ENCODE measurements at places on chromosomes 1 and 21.

DNA sequence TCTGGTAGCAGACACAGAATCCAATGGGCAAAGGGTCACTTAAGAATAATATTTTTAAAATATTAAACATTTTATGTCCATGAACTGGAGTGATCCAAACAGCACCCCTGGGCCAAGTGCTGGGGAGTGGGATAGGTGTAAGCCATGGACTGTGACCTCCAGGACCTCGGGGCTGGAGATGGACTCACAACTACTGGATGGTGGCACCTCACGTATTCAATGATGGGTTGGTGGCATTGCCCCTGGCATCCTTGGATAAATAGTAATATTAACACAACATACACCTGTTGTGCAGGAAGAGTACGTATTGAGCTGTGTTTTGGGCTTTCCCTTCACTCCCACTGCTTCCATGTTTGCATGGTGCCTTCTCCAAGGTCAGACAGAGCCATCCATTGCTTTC is 39.3 kb upstream of the TENT5C start:
- no peak overlapping the region for H3K4me3 ChIP-seq
- no peak overlapping the region for H3K27ac ChIP-seq
- no peaks in the 10 kb centered on the region for H3K36me3 ChIP-seq
- no peak for DNase-seq

DNA sequence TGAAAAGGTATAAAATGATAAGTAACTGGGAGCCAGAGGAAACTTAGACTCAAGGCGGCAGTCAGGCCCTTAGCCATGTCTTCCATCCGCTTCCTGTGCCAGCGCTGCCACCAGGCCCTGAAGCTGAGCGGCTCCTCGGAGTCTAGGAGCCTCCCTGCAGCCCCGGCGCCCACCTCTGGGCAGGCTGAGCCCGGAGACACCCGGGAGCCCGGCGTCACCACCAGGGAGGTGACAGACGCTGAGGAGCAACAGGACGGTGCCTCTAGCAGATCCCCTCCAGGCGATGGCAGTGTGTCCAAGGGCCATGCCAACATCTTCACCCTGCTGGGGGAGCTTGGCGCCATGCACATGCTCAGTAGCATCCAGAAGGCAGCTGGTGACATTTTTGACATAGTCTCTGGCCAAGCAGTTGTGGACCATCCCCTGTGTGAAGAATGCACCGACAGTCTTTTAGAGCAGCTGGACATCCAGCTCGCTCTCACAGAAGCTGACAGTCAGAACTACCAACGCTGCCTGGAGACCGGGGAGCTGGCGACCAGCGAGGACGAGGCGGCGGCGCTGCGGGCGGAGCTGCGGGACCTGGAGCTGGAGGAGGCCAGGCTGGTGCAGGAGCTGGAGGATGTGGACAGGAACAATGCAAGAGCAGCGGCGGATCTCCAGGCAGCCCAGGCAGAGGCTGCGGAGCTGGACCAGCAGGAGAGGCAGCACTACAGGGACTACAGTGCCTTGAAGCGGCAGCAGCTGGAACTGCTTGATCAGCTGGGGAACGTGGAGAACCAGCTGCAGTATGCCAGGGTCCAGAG is at the start of gene BECN2:
TSS of gene BECN2 (plus strand) at position 76 of the 803 bp plus-strand sequence. CDS start at position 76, 0 bp downstream.
- H3K27me3 ChIP-seq: no peaks in the 10 kb centered on the region
- no peaks in the 10 kb centered on the region for H3K4me1 ChIP-seq
- no peak within 1 kb of the TSS for H3K4me3 ChIP-seq

GRCh38 chr1:3029481-3029961 is 8.3 kb downstream of the ACTRT2 start:
- H3K4me3 ChIP-seq: no peak overlapping the region
- H3K27me3 ChIP-seq: no peaks in the 10 kb centered on the region
- DNase-seq: no peak
- H3K4me1 ChIP-seq: peaks cover 29% of the 10 kb centered on the region
- H3K36me3 ChIP-seq: no peaks in the 10 kb centered on the region
- H3K27ac ChIP-seq: no peak overlapping the region

GRCh38 chr1:64318428-64318827 is 115.0 kb downstream of the UBE2U start:
- no peaks in the 10 kb centered on the region for H3K4me1 ChIP-seq
- no peaks in the 10 kb centered on the region for H3K36me3 ChIP-seq
- no peaks in the 10 kb centered on the region for H3K27me3 ChIP-seq
- no peak overlapping the region for H3K4me3 ChIP-seq
- H3K27ac ChIP-seq: no peak overlapping the region

GRCh38 chr1:34066166-34066565 is 98.9 kb downstream of the CSMD2 start:
- H3K4me3 ChIP-seq: no peak overlapping the region
- H3K36me3 ChIP-seq: no peaks in the 10 kb centered on the region
- H3K27ac ChIP-seq: no peak overlapping the region
- H3K4me1 ChIP-seq: no peaks in the 10 kb centered on the region

DNA sequence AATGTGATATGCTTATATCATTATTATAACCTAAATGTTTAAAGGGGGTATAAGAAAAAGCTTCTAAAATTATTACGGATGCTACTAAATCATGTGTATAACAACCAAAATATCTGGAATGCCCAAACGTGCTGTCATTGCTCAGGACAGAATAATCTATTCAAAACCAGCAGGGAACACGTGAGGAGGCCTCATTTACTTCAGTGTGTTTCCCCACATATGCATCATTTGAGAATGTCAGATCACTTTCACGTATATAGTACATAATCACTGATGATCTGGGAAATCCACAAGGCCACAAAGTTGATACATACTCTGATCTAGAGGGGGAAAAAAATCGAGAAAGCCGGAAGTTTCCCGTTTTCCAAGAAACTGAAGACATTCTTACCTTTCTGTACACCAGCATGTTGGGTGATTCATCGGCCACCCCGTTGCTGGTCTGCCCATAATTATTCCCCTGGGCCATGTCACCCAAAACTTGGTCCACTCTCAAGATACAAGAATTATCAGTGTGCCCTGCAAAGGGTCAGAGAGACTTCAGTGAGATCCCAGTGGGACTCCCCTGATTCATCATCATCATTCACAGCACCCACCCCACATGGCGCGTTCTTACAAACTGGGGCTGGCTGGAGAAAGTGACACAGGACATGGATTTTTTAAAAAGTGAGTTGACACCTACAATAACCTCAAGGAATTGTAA is 1.5 kb downstream of the RGS7 start:
- no peaks in the 10 kb centered on the region for H3K4me1 ChIP-seq
- H3K4me3 ChIP-seq: no peak overlapping the region
- H3K27me3 ChIP-seq: peaks cover 4% of the 10 kb centered on the region
- no peaks in the 10 kb centered on the region for H3K36me3 ChIP-seq
- no peak overlapping the region for H3K27ac ChIP-seq

GRCh38 chr1:197394831-197395608 is 127.0 kb downstream of the CRB1 start:
- no peaks in the 10 kb centered on the region for H3K36me3 ChIP-seq
- H3K4me3 ChIP-seq: no peak overlapping the region
- peaks cover 32% of the 10 kb centered on the region for H3K4me1 ChIP-seq
- no peak overlapping the region for H3K27ac ChIP-seq

GRCh38 chr1:228151180-228151925 is 1.6 kb downstream of the GJC2 start:
- no peak for DNase-seq
- H3K27ac ChIP-seq: no peak overlapping the region
- no peaks in the 10 kb centered on the region for H3K36me3 ChIP-seq
- H3K4me1 ChIP-seq: peaks cover 7% of the 10 kb centered on the region

- no peak for DNase-seq
- H3K36me3 ChIP-seq: no peaks in the 10 kb centered on the region
- H3K27me3 ChIP-seq: no peaks in the 10 kb centered on the region
- H3K4me1 ChIP-seq: peaks cover 22% of the 10 kb centered on the region
- H3K4me3 ChIP-seq: no peak overlapping the region
Measured at GRCh38 chr1:235952950-235953615, 86.4 kb upstream of the LYST start.

GRCh38 chr21:39599191-39599970 is 13.4 kb upstream of the B3GALT5 start:
- no peaks in the 10 kb centered on the region for H3K36me3 ChIP-seq
- DNase-seq: no peak
- H3K27me3 ChIP-seq: peaks cover 10% of the 10 kb centered on the region

DNA sequence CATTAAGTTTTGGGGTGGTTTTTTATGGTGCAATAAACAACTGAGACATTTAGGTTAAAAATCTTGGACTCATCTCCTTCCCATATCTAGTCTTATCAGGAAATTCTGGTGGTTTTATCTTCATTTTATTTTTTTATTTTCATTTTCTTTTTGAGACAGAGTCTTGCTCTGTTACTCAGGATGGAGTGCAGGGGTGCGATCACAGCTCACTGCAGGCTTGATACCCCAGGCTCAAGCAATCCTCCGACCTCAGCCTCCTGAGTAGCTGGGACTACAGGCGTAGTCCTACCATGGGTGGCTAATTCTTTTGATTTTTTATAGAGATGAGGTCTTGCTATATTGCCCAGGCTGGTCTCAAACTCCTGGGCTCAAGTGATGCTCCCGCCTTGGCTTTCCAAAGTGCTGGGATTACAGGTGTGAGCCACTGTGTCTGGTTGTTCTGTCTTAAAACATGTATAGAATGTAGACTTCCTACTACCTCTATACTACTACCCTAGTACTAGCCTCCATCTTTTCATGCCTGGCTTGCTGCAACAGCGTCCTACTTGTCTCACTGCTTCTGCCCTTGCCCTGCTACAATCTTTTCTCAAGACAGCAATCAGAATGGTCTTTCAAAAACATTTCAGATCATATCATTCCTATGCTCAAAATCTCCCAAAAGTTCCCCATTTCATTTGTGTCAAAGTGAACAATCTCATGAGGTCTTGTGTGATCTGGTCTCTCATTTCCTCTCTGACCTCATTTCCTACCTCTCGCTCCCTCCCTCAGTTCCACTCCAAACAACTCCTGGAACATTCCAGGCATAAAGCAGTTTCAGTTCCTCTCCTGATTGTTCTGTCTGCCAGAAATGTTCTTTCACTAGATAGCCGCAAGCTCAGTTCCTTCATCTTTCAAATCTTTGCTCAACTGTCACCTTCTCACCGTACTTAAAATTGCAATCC is 5.9 kb upstream of the FCGR2A start:
- DNase-seq: no peak
- H3K27me3 ChIP-seq: no peaks in the 10 kb centered on the region
- H3K4me3 ChIP-seq: no peak overlapping the region
- no peaks in the 10 kb centered on the region for H3K36me3 ChIP-seq

- no peaks in the 10 kb centered on the region for H3K27me3 ChIP-seq
- H3K27ac ChIP-seq: no peak overlapping the region
- no peak for DNase-seq
- no peaks in the 10 kb centered on the region for H3K4me1 ChIP-seq
- no peaks in the 10 kb centered on the region for H3K36me3 ChIP-seq
Measured at GRCh38 chr21:28496517-28496916, 496.2 kb downstream of the LTN1 start.

- peaks cover 11% of the 10 kb centered on the region for H3K4me1 ChIP-seq
- no peaks in the 10 kb centered on the region for H3K36me3 ChIP-seq
- peak; percentile 53 for DNase-seq
- no peak overlapping the region for H3K27ac ChIP-seq
Measured at GRCh38 chr1:210446479-210446878, 117.8 kb downstream of the HHAT start.

- H3K36me3 ChIP-seq: no peaks in the 10 kb centered on the region
- no peak overlapping the region for H3K4me3 ChIP-seq
- no peak for DNase-seq
- H3K27ac ChIP-seq: no peak overlapping the region
- H3K27me3 ChIP-seq: no peaks in the 10 kb centered on the region
Measured at GRCh38 chr1:211781260-211781659, 49.3 kb downstream of the LPGAT1 start.

- H3K36me3 ChIP-seq: peaks cover 4% of the 10 kb centered on the region
- H3K4me3 ChIP-seq: no peak overlapping the region
- no peak overlapping the region for H3K27ac ChIP-seq
- H3K4me1 ChIP-seq: peaks cover 25% of the 10 kb centered on the region
Measured at GRCh38 chr1:25712299-25712970, 87.6 kb upstream of the SELENON start.

- H3K27ac ChIP-seq: no peak overlapping the region
- no peaks in the 10 kb centered on the region for H3K27me3 ChIP-seq
- H3K4me1 ChIP-seq: peaks cover 14% of the 10 kb centered on the region
- peaks cover 2% of the 10 kb centered on the region for H3K36me3 ChIP-seq
- no peak for DNase-seq
Measured at GRCh38 chr1:33123266-33123665, 42.3 kb downstream of the AZIN2 start.

- H3K27ac ChIP-seq: no peak overlapping the region
- no peaks in the 10 kb centered on the region for H3K36me3 ChIP-seq
- H3K4me3 ChIP-seq: no peak overlapping the region
- no peaks in the 10 kb centered on the region for H3K4me1 ChIP-seq
- no peaks in the 10 kb centered on the region for H3K27me3 ChIP-seq
- no peak for DNase-seq
Measured at GRCh38 chr1:237562242-237562823, 328.4 kb downstream of the ZP4 start.

DNA sequence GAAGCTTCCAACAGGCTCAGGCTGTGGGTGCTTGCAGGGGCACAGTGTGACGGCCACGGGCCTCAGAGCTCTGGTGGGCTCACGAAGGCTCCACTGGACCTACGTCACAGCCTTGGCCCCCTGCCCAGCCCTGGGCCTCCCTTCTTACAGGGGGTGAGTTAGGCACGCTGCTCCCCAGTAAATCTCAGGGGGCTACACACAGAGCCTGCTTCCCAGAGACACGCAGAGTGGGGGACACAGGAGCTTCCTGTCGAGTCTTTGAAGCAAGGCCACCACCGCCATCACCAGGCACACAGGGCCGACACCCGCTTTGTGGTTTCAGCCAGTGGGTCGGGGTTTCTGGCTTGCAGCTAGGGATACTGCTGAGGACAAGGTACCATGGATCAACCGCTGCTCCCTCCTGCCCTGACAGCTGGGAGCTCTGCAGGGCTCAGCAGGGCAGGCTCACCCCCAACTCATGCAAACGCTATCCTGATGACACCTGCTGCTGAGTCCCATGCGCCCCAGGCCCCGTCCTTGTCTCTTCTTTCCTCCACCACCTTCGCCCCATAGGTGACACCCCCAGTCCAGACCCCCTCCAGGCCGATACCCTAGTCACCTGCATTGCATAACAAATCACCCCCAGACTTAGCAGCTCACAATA is 5.5 kb upstream of the CFAP410 start:
- no peak for DNase-seq
- H3K27me3 ChIP-seq: peaks cover 27% of the 10 kb centered on the region

- peak overlapping the region; percentile 96 for H3K4me3 ChIP-seq
- no peak overlapping the region for H3K27ac ChIP-seq
- no peak for DNase-seq
- H3K36me3 ChIP-seq: no peaks in the 10 kb centered on the region
- peaks cover 14% of the 10 kb centered on the region for H3K4me1 ChIP-seq
Measured at GRCh38 chr1:64471218-64472039, 1.5 kb downstream of the CACHD1 start.
